ENCODE measurements at places on chromosomes 3 and 15.

DNA sequence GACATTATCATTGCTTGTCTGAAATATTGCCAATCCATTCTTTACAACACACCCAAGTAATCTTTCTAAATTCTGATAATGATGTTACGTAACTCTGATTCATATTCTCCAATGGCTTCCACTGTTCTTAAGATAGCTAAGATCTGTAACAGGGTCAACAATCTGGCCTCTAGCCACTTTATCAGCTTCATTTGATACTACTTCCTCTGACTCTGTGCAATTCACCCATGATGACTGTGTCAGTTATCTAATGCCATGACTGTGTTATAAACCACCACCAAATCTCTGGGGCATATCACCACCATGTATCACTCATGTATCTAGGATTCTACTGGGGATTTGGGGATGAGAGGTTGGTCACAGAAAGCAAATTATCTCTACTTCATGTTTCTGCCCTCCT lies 44.0 kb downstream of the CD200 start:
- DNase-seq, result no peak

GRCh38 chr3:123636431-123636841 lies 51.6 kb upstream of the HACD2 start:
- DNase-seq, result peak; percentile 76

- peak; percentile 45 for DNase-seq
Observed at GRCh38 chr3:12970684-12971083, 102.5 kb downstream of the IQSEC1 start.

DNA sequence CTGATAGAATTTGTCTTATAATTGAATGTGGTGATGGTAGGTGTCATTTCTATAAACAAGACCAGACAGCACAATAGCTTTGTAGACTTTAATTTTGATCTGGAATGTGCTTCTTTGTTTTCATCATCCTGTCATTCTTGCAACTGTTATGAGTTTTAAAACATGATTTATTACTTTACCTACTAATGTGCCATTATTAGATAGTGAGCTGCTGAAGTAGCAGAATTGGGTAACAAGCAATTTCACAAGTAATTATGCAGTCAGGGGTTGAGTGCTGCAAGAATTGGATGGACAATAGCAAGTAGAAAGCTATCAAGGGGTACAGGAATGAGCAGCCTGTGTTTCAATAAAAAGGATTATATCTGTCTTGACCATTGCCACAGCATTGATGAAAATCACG lies 975.6 kb downstream of the ROBO1 start:
- peak; percentile 94 for DNase-seq

DNA sequence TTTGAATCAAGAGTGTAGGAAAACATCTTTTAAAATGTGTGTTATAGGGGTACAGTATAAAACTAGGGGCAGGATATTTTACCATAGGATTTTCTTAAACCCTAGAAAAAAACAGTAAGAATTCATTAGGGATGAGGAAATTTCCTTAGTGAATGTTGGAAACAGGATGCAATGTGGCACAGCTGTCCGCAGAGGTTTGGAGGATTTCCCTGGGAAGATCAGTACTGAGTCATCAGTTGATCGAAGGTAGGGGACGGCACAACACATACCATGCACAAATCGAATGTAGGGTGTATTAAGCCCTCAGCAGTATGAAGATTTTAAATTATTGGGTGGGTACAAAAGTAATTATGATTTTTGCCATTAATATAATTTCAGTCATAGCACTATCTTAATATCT lies 49.9 kb downstream of the FNDC3B start:
- no peak for DNase-seq

GRCh38 chr3:127888564-127889107 lies 26.4 kb upstream of the KBTBD12 start:
- no peak for DNase-seq

- no peak for DNase-seq
Observed at GRCh38 chr3:195147649-195148080, 123.3 kb downstream of the XXYLT1 start.

GRCh38 chr15:31228011-31228484 lies 98.6 kb upstream of the KLF13 start:
- DNase-seq, result no peak

DNA sequence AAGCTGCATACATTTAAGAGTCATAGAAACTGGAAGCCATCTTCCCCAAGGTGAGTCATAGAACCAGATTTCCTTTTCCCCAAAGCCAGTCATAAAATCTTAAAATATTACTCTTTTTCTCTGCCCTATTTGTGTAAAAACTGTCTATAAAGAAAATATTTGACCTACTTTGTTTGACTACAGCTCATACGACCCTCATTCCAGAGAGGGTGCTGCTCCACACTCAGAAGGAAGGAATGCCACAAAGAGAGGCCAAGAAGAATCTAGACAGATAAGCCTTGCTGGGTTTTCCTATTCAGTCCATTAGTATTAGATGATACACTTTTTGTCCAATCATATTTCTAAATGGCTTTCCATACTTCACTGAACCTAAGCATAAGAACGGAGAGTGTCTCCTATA lies 671.6 kb upstream of the SGO1 start:
- DNase-seq, result no peak

- DNase-seq, result no peak
Observed at GRCh38 chr3:11560746-11561145, 83.0 kb downstream of the VGLL4 start.

DNA sequence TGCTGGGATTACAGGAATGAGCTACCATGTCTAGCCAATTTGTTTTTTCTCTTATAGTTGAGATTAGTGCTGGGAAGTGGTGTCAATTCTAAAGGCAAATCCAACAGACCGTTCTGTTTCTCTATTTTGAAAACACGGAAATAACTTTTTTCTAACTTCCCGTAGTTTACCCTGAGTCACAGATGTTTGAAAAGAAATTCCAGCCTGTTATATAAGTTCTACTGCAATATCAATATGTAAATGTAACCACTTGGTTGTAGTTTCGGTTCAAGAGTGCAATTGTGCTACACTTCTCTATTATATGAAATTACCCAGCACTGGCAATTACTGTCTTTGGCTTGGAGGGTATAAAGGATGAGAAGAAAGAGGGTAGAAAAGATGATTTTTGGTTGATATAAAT lies 22.3 kb upstream of the GNB4 start:
- no peak for DNase-seq

- DNase-seq, result peak; percentile 26
Observed at GRCh38 chr3:144549166-144549565, 577.5 kb downstream of the DIPK2A start.

DNA sequence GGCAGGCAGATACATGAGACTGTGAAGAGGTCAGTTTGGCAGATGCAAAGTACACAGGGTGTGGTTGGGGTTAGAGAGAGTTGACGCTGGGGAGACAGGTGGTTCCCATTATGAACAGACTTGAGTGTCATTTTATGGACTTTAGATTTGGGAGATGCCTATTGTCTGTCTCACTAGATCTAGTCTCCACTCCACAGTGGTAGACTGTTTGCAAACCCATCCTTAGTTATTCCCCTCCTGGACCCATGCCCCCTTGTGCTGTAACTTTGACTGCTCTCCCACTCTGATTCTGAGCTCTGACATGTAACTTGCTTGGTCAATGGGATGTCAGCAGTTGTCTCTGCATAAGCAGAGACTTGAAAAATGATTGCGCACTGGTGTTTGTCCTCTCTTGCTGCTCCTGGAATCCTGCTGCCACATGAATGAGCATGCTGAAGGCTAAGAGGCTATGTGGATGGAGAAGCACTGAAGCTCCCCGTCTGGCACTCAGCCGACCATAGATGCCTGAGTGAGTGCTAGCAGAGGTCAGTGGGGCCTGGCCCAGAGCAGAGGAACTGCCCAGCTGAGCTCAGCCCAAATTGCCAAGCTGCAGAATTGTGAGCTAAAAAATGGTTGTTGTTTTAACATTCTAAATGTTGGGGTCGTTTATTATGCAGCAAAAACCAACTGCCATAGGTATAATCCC lies 88.2 kb downstream of the FAM43A start:
- DNase-seq, result peak; percentile 80

- DNase-seq, result no peak
Observed at GRCh38 chr3:15439476-15439875, 12.1 kb downstream of the EAF1 start.

- no peak for DNase-seq
Observed at GRCh38 chr15:57500256-57500655, 91.4 kb upstream of the MYZAP start.

DNA sequence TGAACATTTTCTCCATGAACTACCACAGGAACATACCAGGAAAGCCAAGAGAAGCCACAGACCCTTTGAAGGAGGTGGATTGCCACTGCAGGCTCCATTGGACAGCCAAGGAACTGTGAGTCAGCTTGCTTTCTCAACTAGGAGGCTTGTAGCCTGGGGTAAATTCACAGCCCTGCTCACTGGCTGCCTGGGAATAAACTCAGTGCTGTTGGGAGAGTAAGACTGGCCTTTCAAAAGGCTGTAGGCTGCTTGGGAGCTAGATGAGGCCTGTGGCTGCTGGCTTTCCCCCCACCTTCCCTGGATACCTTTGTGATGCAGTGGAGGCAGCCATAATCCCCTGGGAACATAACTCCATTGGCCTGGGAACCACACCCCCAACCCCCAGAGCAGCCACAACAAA lies 223.5 kb upstream of the RBMS3 start:
- DNase-seq, result peak; percentile 25

DNA sequence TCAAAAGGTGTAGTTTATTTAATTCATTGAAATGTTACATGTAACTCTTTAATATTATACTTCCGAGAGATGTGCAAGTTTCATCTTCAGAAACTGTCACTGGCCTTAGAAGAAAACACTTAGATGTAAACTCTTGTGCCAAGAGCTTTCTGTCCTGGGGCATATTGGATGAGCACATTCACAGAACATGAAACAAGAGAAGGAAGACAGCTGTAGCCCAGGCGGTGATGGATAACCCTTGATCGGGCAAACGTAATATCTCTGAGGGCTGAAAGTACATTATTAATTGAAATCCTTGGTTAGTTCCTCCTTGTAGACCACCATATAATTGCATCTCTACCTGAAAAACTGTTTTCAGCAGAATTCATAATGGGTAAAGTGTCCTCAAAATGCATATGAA lies 67.4 kb downstream of the MECOM start:
- DNase-seq, result peak; percentile 67

GRCh38 chr3:149701206-149701976 lies 43.6 kb upstream of the WWTR1 start:
- no peak for DNase-seq

DNA sequence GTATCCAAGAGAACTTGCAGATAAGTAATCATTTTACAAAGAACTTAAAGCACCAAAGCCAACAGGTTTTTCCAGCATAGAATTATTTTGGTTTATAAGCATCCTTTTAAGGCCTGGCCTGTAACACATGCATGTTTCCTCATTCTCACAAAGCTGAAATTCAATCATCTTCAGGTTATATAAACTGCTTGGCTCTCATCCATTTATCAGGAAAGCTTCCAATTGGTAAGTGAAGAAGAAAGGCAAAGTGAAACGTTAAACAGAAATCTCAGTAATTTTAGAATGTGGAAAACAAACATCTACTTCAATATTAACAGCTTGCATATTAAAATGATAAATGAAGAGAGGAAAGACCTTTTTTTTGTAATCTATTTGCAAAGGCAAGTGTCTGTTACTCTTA lies 1.6 kb downstream of the SERP1 start:
- peak; percentile 1 for DNase-seq

GRCh38 chr3:195705081-195705991 lies 15.4 kb upstream of the MUC20 start:
- DNase-seq, result no peak

GRCh38 chr3:139933766-139934165 lies 1.2 kb upstream of the CLSTN2 start:
- peak; percentile 29 for DNase-seq

DNA sequence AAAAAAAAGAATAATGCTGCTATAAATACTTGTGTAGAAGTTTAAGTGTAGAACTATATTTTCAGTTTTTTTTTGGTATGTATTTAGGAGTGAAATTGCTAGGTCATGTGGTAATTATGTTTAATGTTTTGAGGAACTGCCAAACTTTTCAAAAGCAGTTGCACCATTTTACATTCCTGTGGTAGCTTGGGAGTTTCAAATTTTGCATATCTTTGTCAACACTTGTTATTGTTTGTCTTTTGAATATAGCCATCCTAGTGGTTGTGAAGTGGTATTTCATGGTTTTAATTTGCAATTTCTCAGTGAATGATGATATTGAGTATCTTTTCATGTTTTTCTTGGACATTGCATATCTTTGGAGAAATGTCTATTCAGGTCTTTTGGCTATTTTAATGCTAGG lies 30.4 kb downstream of the SKIL start:
- DNase-seq, result no peak

- peak; percentile 18 for DNase-seq
Observed at GRCh38 chr3:13866041-13866965, 13.6 kb downstream of the WNT7A start.

DNA sequence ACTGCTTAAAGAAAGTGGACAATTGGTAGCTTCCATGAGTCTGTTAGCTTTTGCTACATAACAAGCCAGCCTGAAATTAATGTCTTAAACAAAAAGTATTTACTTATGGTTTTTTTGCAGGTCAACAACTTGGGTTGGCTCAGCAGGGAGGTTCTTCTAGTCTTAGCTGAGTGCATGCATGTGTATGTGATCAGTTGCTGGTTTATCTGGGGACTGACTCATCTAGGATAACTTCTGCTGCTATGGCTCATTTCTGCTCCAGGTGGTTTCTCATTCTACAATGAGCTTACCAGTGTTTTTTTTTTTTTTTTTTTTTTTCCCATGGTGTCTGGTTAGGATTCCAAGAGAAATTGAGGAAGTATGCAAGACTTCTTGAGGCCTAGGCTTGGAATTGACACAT lies 244.7 kb downstream of the NSUN3 start:
- DNase-seq, result no peak

DNA sequence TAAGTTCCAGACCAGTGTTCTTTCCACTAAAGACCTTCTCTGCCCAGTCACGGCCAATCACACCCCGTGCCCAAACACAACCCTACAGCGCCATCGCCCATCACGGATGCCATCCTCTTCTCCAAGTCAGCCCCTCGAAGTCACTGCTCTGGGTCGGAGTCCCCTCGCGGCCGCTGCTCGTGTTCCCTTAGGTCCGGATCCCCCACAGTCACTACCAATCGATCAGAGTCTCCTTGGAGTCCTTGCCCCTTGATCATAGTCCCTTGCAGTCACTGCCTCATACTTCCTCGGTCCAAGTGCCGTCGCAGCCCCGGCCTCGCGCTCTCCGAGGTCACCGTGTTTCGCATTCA lies 461 bp downstream of the PCYT1A start:
- DNase-seq, result peak; percentile 51

- no peak for DNase-seq
Observed at GRCh38 chr3:31220431-31220830, 312.3 kb upstream of the STT3B start.

- DNase-seq, result no peak
Observed at GRCh38 chr3:9695345-9695744, 8.3 kb upstream of the CPNE9 start.

All from NCI-H69 (cell line).